Sigmoid colon (tissue), 7 donors: ENCODE measurements at places on chromosomes 2 and 18. TPM values are rescaled to one million over a fixed set of nuclear protein-coding genes. Genes with fewer than 3 reads are reported as not detected.

GRCh38 chr2:181627545-181627944, 29.4 kb downstream of the CERKL start:
- no peak overlapping the region for H3K4me3 ChIP-seq
- DNase-seq = no peak
- H3K4me1 ChIP-seq = no peaks in the 10 kb centered on the region
- H3K27ac ChIP-seq = no peak overlapping the region
- H3K36me3 ChIP-seq = no peaks in the 10 kb centered on the region

DNA sequence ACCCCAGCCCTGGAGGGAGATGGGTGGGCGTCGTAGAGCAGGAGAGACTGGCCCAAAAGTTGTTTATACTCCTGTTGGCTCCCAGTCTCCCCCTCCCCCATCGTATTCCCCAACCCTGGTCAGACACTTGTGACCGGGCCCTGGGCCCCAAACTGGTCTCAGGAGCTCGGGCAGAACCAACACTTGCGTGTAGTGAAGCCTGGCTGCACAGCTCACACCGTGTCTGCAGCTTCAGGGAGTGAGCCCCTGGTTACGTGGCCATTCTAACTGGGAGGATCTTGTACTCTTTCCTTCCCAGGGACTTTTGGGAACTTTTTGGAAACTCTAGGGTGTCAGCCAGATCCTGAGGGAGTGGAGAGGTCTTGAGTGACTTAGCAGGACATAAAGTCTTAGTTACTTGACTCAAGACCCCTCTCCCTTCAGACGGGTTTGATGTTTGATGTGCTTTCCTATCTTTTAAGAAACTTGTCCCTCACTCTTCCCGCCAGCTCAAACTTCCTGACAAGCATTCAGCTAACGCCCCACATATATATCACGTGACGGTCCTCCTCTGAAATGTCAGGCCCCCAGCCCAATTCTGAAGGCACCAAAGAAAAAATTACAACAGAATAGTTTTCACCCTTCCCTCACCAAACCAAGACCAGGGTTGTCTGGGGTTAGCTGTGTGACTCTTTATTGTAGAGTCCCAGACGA, 2.3 kb downstream of the PKDCC start:
- peak; percentile 70 for DNase-seq
- H3K27me3 ChIP-seq = no peaks in the 10 kb centered on the region
- peak overlapping the region; percentile 96 for H3K27ac ChIP-seq
- H3K4me1 ChIP-seq = peaks cover 63% of the 10 kb centered on the region

DNA sequence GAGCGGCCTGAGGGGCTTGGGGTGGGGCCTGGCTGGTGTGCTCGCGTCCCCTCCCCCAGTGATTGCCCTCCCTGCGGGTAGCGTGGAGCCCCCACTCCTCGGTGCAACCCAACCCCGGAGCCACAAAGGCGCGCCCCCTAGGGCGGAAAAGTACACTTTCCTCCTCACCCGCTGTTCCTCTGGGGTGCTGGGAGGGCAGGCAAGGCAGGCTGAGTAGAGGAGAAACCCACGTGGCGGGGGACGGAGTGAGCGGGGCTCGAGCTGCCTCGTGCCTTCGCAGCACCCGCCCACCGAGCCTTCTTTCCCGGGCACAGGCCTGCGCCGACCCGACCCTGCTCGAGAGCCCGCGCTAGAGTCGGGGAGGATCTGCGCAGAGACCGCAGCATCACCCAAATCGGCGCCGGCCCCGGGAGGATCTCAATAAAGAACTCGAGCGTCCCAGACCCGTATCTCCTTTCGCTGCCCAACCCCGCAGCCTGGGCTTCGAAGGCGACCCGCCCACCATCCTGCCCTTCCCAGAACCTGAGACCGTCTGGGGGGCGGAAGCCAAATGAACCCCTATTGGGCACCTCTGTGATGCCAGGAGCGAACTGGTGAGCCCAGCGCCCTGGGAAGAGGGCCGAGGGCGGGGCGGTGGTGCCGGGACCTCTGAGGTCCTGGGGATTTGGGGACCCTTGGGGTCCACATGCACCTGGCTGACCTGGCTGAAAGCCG, 1.5 kb downstream of the UCN start:
- H3K4me1 ChIP-seq = peaks cover 23% of the 10 kb centered on the region
- H3K36me3 ChIP-seq = peaks cover 2% of the 10 kb centered on the region
- H3K4me3 ChIP-seq = no peak overlapping the region
- peaks cover 28% of the 10 kb centered on the region for H3K27me3 ChIP-seq

GRCh38 chr2:136014411-136014810, 29.0 kb upstream of the DARS1 start:
- peaks cover 11% of the 10 kb centered on the region for H3K4me1 ChIP-seq
- H3K27ac ChIP-seq = no peak overlapping the region
- no peak for DNase-seq
- H3K27me3 ChIP-seq = no peaks in the 10 kb centered on the region
- no peak overlapping the region for H3K4me3 ChIP-seq
- no peaks in the 10 kb centered on the region for H3K36me3 ChIP-seq

GRCh38 chr18:13834496-13835015, 10.6 kb downstream of the MC5R start:
- H3K27me3 ChIP-seq = no peaks in the 10 kb centered on the region
- H3K4me1 ChIP-seq = no peaks in the 10 kb centered on the region
- no peak overlapping the region for H3K4me3 ChIP-seq
- no peak overlapping the region for H3K27ac ChIP-seq
- DNase-seq = no peak
- no peaks in the 10 kb centered on the region for H3K36me3 ChIP-seq

The INPP4A gene
- total RNA-seq = 38.2 TPM

- no peak for DNase-seq
- H3K36me3 ChIP-seq = no peaks in the 10 kb centered on the region
- no peaks in the 10 kb centered on the region for H3K4me1 ChIP-seq
- no peak overlapping the region for H3K27ac ChIP-seq
- no peak overlapping the region for H3K4me3 ChIP-seq
These were observed 217.0 kb upstream of the ZNF521 start for GRCh38 chr18:25568986-25569385.

GRCh38 chr2:215680605-215681598, 245.0 kb upstream of the FN1 start:
- H3K36me3 ChIP-seq = no peaks in the 10 kb centered on the region
- H3K27me3 ChIP-seq = no peaks in the 10 kb centered on the region
- DNase-seq = no peak

DNA sequence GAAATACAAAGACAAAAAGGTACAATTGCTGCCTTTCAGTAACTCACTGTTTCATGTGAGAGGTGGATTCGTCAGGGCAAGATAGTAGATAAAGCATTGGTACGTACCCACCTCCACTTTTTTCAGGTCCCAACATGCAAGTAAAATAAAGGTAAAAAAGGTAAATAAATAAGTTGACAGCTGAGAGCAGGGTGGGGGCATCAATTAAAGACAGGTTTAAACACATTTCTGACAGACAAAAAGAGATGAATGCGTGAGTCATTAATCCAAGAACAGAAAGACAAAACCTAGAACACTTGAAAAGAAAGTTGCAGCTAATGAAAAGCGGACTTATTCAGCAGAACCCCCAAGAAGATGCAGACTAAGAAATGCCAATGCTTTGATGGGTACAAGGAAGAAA, 979.6 kb upstream of the CDH2 start:
- no peak overlapping the region for H3K4me3 ChIP-seq
- no peaks in the 10 kb centered on the region for H3K36me3 ChIP-seq
- no peaks in the 10 kb centered on the region for H3K4me1 ChIP-seq
- no peaks in the 10 kb centered on the region for H3K27me3 ChIP-seq

The CMPK2 gene
- 1.8 TPM for total RNA-seq

The AGXT gene
- not detected for total RNA-seq

DNA sequence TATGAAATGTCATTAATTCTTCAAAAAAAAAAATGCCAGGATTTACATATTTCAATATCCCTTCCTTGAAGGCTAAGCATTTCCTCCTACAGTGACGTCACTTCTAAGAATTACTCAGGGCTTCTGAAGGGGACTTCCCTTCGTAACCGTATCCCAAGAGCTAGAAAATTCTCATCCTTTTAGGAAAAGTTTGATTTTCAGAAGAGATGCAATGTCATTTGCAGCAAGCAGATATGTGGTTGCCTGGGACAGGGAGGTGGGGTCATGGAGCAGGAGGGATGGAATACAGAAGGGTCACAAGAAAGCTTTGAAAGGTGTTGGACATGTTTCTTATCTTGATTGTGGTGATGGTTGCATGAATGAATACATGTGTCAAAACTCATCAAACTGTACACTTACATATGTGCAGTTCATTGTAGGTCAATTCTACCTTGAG, 97.0 kb upstream of the ATL2 start:
- peaks cover 27% of the 10 kb centered on the region for H3K4me1 ChIP-seq
- DNase-seq = no peak
- no peaks in the 10 kb centered on the region for H3K27me3 ChIP-seq
- H3K4me3 ChIP-seq = no peak overlapping the region

The ALPP gene
- total RNA-seq = not detected

DNA sequence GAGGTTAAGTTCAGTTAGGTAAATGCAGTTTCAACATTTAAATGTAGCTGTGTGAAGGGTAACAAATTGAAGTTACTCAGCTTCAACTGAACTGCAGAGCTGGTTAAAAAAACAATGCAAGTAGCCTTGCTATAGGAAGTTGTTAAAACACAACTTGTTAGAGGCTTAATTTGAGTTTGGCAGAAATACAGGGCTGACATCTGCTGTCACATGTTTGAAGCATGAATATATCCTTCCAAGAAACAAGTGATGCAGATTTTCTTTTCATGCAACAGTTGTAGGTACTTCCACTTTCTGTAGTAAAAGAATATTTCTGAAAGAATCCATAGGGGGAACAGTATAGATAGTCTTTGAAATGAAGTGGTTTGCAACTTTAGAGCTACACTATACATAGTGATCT, 208.7 kb upstream of the RASGRP3 start:
- DNase-seq = no peak
- no peaks in the 10 kb centered on the region for H3K27me3 ChIP-seq
- no peaks in the 10 kb centered on the region for H3K36me3 ChIP-seq
- H3K4me1 ChIP-seq = peaks cover 34% of the 10 kb centered on the region
- no peak overlapping the region for H3K4me3 ChIP-seq

The NTSR2 gene
- not detected for total RNA-seq

The CNTNAP5 gene
- 2.5 TPM for total RNA-seq

- H3K4me3 ChIP-seq = no peak overlapping the region
- H3K4me1 ChIP-seq = no peaks in the 10 kb centered on the region
- H3K27me3 ChIP-seq = no peaks in the 10 kb centered on the region
- DNase-seq = no peak
- H3K27ac ChIP-seq = no peak overlapping the region
These were observed 142.9 kb downstream of the BCL11A start for GRCh38 chr2:60410456-60411146.

- DNase-seq = no peak
- H3K27me3 ChIP-seq = no peaks in the 10 kb centered on the region
- no peaks in the 10 kb centered on the region for H3K36me3 ChIP-seq
These were observed 80.8 kb downstream of the LCLAT1 start for GRCh38 chr2:30527859-30528258.

- H3K27ac ChIP-seq = no peak overlapping the region
- no peaks in the 10 kb centered on the region for H3K36me3 ChIP-seq
These were observed 300.1 kb downstream of the NDUFA10 start for GRCh38 chr2:239724851-239725550.

- H3K36me3 ChIP-seq = no peaks in the 10 kb centered on the region
- H3K4me3 ChIP-seq = no peak overlapping the region
- no peak overlapping the region for H3K27ac ChIP-seq
- DNase-seq = no peak
- no peaks in the 10 kb centered on the region for H3K27me3 ChIP-seq
These were observed 10.5 kb upstream of the KLF7 start for GRCh38 chr2:207176247-207176646.

The KCNJ3 gene
- total RNA-seq = under 0.01 TPM

The ARID5A gene
- total RNA-seq = 179 TPM
